ENCODE measurements at places on chromosomes 16 and 17. TPM values are rescaled to one million over a fixed set of nuclear protein-coding genes. Genes with fewer than 3 reads are reported as not detected.

TPSG1 gene
- 0.86 TPM for polyA plus RNA-seq

KRTAP2-3 gene
- not detected for polyA plus RNA-seq

GRCh38 chr16:27642756-27643155 is 92.8 kb downstream of the KATNIP start:
- H3K27me3 ChIP-seq = no peaks in the 10 kb centered on the region
- H3K36me3 ChIP-seq = no peaks in the 10 kb centered on the region
- H3K4me1 ChIP-seq = no peaks in the 10 kb centered on the region
- no peak overlapping the region for H3K4me3 ChIP-seq
- no peak for DNase-seq

DNA sequence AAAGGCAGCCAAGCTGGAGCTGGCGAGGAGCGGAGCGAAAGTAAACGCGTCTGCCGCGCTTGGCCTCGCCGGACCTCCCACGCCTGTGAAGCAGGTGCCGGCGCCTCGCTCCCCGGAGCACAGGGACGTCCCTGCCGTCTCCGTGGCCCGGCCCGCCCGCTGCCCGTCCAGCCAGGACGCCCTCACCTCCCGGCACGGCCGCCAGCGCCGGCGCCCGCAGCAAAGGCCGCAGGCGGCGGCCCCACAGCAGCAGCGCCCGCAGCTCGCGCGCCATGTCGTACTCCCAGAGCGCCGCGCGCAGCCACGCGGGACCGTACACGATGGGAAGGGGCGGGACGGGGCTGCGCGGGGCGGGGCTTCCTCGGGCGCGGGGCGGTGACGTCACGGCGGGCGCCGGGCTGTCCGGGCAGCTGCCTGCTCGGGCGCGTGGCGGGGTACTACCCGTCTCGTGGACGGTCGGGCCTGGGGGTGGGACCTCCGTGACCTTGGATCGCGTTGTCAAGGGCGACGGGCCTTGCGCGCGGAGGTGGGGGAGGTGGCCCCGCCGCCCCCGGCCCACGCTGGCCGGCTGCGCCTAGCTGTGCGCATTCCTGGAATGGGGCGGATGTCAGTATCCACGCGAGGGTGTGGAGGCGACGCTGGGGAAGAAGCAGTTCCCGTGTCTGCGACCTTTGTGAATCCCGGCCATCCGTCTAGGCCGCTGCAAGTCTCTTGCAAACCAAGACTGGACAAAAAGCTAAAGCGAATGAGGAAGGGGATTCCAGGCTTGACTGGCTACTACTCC is at the start of gene TRAP1:
Gene TRAP1 (minus strand): TSS at position 290 of the 784 bp plus-strand sequence. CDS start 16 bp downstream, at position 274.
- H3K4me3 ChIP-seq = peak within 1 kb of the TSS; percentile 82
- peaks cover 5% of the 10 kb centered on the region for H3K4me1 ChIP-seq
- H3K27ac ChIP-seq = peak within 1 kb of the TSS; percentile 89
- H3K27me3 ChIP-seq = no peaks in the 10 kb centered on the region

- no peak overlapping the region for H3K27ac ChIP-seq
- H3K4me1 ChIP-seq = peaks cover 5% of the 10 kb centered on the region
- no peak overlapping the region for H3K4me3 ChIP-seq
- H3K36me3 ChIP-seq = no peaks in the 10 kb centered on the region
- H3K27me3 ChIP-seq = no peaks in the 10 kb centered on the region
These were observed 48.0 kb upstream of the ZCCHC14 start for GRCh38 chr16:87540897-87541146.

DNA sequence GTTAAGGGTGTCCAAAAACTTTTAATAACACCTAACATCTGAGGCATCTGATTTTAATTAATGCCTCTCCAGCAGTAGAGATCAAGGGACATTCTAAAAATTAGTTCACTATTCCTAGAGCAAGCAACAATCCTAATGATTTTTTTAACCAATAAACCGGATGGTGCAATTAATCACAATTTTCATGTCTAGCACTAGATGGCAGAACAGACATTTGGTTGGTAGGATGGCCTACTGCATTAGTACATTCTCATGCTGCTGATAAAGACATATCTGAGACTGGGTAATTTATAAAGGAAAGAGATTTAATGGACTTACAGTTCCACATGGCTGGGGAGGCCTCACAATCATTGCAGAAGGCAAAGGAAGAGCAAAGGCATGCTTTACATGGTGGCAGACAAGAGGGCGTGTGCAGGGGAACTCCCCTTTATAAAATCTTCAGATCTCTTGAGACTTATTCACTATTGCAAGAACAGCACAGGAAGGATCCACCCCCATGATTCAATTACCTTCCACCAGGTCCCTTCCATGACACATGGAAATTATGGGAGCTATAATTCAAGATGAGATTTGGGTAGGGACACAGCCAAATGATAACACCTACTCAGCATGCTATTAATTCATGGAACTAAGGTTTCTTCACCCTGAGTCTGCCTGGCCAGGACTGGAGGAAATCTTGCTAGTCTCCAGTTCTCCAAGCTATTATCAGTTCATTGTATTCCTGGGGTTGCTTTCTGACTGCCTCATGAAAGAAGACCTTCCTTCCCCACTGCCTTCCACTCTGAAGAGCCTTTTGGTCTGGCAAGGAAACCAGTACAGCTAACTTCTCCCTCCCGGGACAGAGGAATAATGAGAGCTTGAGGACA is 24.8 kb downstream of the HS3ST3A1 start:
- no peaks in the 10 kb centered on the region for H3K4me1 ChIP-seq
- H3K27me3 ChIP-seq = no peaks in the 10 kb centered on the region
- H3K4me3 ChIP-seq = no peak overlapping the region
- H3K36me3 ChIP-seq = no peaks in the 10 kb centered on the region

- no peak overlapping the region for H3K4me3 ChIP-seq
- no peak overlapping the region for H3K27ac ChIP-seq
- DNase-seq = no peak
- H3K27me3 ChIP-seq = no peaks in the 10 kb centered on the region
- H3K4me1 ChIP-seq = peaks cover 3% of the 10 kb centered on the region
These were observed 2.3 kb downstream of the MYO15B start for GRCh38 chr17:75589919-75590303.

GRCh38 chr16:68387301-68387700 is 61.0 kb downstream of the SMPD3 start:
- no peak for DNase-seq
- H3K4me1 ChIP-seq = no peaks in the 10 kb centered on the region
- H3K36me3 ChIP-seq = no peaks in the 10 kb centered on the region
- H3K27ac ChIP-seq = no peak overlapping the region
- no peak overlapping the region for H3K4me3 ChIP-seq
- no peaks in the 10 kb centered on the region for H3K27me3 ChIP-seq

- H3K36me3 ChIP-seq = no peaks in the 10 kb centered on the region
- H3K27me3 ChIP-seq = no peaks in the 10 kb centered on the region
- H3K4me3 ChIP-seq = no peak overlapping the region
- no peak for DNase-seq
- no peaks in the 10 kb centered on the region for H3K4me1 ChIP-seq
These were observed 173.0 kb downstream of the FOXL1 start for GRCh38 chr16:86751076-86752030.

- peaks cover 7% of the 10 kb centered on the region for H3K36me3 ChIP-seq
- peaks cover 1% of the 10 kb centered on the region for H3K4me1 ChIP-seq
- no peaks in the 10 kb centered on the region for H3K27me3 ChIP-seq
- H3K4me3 ChIP-seq = no peak overlapping the region
- no peak for DNase-seq
These were observed 24.8 kb downstream of the CYB5D2 start for GRCh38 chr17:4167786-4168185.

DNA sequence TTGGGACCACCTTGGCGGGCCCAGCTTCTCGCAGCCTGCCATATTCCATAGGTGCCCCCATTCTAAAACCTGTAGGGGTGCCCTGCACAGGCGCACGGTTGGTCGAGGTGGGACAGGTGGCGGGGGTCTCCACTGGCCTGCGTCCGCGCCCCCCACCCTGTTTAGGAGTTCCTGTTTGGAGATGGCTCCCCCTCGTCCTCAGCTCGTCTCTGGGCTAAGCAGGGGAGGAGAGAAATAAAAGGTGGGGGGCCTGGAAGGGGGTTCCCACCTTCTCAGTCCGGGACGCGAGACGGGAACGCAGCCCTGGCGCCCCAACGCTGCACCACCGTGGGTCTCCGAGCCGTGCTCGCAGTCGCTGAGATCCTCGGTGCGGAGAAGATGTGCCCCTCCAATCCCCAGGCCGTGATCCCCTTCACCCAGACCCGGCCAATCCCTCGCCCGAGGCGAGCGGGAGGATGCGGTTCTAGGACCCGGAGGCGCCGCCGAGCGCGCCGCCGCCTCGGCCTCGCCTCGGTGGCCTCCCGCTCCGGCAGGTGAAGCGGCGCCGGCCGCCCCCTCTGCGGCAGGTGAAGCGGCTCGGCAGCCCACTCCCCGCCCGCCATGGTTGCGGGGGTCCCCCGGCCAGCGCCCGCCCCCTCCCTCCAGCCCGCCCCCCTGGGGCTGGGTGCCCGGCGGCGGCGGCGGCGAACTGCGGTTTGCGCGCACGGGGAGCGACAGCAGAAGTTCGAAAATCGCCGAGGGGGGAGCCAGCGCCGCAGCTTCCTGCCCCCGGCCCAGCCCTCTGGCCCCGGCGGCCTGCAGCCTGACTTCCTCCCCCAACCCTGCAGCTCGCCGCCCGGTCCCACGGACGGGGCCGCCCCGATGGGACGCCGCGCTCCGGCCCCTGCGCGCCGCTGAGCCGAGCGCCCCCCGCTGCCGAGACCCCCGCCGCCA is at the start of gene FMNL1:
Gene FMNL1 (plus strand): TSS at position 805 of the 933 bp plus-strand sequence. CDS start 240 bp downstream, outside the sequence.
- peak; percentile 38 for DNase-seq
- H3K27me3 ChIP-seq = no peaks in the 10 kb centered on the region
- peak within 1 kb of the TSS; percentile 3 for H3K27ac ChIP-seq
- H3K4me3 ChIP-seq = no peak within 1 kb of the TSS
